Stimulated activated CD8-positive, alpha-beta memory T cell treated with anti-CD3 and anti-CD28 coated beads, Interleukin-4, amount 100 ng/mL, for 24 hours (primary cell): ENCODE measurements at places on chromosomes 7 and 10.

GRCh38 chr7:120833546-120833945, 24.4 kb downstream of the TSPAN12 start:
- no peak for DNase-seq

- no peak for DNase-seq
These were observed 59.9 kb upstream of the ODAD2 start for GRCh38 chr10:28058746-28059145.

DNA sequence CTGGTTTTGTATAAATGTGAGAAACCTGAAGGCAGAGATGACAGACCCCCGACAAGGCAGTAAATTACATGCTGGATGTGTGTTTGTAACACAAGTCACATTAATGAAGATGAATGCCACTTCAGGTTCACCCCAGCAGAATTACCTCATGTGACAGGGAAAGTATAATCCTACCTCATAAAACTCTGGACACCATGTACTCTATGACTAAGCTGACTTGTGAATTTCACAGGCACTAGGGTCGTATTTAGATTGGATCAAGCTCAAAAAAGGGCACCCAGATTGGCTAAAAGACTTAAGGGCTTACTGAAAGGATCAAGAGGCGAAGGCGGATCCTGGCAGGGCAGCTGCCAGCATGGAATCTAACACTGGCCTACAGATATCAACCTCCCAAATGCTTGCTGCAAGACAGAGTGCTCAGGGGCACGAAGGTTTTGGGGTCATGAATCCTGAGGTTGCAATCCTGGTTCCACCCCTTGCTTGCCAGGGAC, 161.4 kb downstream of the PIP4K2A start:
- no peak for DNase-seq

DNA sequence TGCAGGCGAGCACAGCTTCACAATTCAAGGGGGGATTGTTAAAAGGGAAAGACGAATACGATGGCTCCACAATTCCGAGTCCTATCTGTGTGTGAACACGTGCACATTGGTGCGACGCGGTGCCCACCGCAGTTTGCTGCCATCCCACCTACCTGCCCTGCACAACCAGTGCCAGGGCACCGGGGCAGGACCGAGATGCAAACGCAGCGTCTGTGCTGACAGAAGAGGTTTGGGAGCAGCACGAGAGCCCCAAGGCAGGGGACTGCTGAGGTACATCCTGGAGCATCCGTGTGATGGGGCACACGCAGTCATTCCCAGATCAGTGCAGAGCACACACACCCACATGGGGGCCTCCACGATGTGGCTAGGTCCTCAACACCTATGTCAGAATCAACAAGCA, 221.3 kb downstream of the DNAJB6 start:
- no peak for DNase-seq

GRCh38 chr7:47337531-47337930, 244.4 kb downstream of the TNS3 start:
- no peak for DNase-seq

GRCh38 chr7:121024611-121025010, 36.1 kb downstream of the CPED1 start:
- no peak for DNase-seq

GRCh38 chr10:109894516-109894915, 28.8 kb downstream of the XPNPEP1 start:
- DNase-seq = no peak

DNA sequence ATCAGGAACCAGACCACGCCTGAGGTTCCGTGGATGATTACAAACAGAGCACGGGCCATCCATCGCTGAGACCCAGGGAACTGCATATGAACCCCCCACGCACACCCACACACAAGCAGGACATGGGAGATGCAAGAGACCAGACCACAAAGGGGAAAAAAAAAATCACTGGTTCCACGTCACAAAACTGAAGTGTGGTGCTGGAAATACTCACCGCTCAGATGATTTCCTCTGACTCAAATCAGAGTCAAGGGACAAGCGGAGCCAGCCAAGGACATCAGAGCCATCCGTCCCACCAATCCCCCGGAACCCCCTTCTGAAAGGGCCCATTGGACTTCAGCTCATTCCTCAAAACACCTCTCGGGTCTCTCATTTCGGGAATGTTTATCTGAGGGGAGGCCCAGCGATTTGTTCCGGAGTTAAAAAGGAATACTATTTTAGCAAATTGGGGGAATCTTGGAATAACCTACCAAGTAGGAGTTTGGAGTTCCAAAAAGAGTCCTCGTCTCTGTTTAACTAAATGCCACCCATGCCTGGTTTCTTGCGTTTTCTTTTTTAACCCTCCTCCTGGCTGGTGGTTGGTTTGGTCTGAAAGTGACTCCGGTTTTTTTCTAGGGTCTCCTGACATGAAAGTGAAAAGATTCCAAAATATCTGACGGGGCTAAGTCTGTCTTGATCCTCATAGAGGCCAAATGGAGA, 15.0 kb downstream of the SNX8 start:
- peak; percentile 15 for DNase-seq

DNA sequence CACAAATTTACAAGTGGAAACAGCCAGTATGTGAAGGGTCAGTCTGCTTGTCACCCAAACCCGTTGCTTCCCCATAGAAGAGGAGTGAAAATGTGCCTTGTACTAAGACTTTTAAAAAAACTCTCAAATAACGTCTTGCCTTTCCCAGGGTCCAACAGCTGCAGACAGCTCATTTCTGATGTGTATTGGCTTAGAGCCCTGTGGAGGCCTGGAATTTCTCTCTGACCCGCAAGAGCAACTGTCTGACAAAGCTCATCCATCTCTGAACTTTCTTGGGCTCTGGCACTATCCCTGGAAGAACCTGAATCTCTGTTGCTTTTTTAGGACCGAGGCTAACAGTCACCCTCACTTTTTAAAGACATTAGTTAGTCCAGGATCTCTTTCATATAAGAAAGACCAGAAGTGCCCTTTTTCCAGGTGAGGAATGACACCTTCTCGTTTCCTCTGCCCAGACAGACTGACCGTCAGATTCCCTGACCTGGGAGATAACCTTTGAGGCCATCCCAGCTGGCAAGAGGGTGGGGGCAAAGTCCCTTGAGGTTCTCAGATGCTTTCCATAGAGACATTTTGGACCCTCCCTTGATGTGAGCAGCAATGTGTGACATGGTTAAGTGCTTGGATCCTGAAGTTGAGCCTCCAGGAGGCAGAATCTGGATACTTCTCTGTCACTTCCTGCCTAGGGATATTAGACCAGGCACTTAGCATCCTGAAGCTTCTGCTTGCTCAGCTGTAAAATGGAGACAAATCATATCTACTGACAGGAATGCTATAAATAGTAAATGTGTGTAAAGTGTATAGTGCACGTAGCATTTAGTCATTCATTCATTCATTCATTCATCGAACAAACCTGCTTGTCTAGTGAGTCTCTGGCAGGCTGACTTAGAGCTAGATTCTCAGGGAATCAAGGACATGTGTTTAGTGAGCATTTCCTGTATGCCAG, 4.5 kb upstream of the NODAL start:
- no peak for DNase-seq

DNA sequence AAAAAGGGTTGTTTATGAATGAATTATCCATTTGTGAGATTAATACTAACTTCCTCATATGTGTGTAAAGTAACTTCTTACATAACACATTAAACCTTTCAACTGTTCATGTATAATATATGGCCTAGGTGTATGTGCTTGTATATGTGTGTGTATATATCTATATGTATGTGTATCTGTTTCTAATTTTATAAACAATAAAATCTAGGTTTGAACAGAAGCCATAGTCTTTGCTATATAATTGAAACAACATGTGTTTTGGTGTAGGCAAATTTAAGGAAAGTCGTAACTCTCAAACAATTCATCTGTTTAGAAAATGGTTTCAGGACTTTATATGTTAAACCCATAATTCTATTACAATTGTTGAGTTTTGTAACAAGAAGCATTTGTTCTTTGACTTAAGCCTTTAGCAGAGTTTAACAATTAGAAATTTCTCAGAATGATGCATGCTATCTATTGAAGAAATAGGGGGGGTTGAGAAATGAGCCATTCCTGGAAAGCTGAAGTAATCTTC, 103.3 kb downstream of the BBS9 start:
- no peak for DNase-seq

GRCh38 chr10:84054743-84055142, 84.6 kb upstream of the GHITM start:
- no peak for DNase-seq

- no peak for DNase-seq
These were observed 503.0 kb downstream of the KIF20B start for GRCh38 chr10:90204131-90204955.

DNA sequence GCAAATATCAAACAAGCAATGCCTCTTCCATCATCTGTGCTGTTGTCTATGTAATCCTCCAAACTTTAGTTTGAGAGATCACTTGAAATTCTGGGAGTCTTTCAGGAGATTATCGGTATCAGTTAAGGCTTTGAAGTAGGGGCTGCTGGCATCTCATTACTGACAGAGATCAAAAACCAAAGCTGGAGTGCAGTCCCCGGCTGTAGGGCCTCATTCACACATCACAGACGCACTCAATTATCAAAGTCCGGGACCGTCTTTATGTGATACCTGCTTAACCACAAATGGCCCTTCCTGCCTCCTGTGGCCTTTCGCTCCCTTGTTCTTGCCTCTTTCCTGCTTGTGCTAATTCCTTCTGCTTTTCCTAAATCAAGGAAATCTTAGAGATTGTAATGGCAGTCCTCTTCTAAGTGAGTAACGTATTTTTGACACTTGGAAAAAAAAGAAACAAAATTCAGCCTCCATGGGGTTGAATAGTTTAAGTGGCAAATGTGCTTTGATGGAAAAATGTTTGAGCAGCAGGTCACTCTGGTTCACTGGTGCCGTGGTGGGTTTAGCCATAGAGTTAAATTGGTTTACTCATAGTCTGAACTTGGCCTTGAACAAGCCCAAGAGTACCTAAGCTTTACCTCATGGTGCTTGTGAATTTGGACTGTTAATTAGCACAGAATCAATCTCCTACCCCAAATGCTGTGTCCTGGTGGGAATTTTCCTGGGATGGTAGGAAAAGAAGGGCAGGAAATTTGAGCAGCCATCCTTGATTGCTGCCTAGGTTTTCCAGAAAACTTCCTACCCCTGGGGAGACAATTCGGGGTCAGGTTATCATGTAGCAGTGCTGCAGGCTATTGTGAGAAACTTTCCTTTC, 178.9 kb upstream of the LYZL1 start:
- no peak for DNase-seq

DNA sequence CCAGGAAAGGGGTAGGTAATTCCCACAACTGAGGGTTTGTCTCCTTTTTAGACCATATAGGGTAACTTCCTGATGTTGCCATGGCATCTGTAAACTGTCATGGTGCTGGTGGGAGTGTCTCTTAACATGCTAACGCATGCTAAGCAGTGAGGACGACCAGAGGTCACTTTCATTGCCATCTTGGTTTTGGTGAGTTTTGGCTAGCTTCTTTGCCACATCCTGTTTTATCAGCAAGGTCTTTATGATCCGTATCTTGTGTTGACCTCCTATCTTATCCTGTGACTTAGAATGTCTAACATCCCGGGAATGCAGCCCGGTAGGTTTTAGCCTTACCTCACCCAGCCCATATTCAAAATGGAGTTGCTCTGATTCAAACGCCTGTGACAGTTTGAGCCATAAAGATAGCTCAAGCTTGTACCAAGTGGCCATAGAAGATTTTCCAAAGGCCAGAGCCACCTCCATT, 176.0 kb upstream of the NAMPT start:
- no peak for DNase-seq

- no peak for DNase-seq
These were observed 46.4 kb upstream of the RSBN1L start for GRCh38 chr7:77649716-77650349.

DNA sequence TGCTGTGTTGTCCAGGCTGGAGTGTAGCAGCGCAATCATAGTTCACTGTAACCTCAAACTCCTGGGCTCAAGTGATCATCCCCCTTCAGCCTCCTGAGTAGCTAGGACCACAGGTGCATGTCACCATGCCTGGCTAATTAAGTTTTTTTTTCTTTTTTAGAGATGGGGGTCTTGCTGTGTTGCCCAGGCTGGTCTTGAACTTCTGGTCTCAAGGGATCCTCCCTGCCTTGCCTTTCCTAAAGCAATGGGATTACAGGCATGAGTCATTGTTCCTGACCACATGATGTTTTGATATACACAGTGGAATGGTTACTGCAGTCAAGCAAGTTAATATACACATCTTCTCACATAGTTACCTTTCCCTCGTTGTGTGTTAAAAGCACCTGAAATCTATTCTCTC, 140.3 kb downstream of the GPR85 start:
- no peak for DNase-seq

DNA sequence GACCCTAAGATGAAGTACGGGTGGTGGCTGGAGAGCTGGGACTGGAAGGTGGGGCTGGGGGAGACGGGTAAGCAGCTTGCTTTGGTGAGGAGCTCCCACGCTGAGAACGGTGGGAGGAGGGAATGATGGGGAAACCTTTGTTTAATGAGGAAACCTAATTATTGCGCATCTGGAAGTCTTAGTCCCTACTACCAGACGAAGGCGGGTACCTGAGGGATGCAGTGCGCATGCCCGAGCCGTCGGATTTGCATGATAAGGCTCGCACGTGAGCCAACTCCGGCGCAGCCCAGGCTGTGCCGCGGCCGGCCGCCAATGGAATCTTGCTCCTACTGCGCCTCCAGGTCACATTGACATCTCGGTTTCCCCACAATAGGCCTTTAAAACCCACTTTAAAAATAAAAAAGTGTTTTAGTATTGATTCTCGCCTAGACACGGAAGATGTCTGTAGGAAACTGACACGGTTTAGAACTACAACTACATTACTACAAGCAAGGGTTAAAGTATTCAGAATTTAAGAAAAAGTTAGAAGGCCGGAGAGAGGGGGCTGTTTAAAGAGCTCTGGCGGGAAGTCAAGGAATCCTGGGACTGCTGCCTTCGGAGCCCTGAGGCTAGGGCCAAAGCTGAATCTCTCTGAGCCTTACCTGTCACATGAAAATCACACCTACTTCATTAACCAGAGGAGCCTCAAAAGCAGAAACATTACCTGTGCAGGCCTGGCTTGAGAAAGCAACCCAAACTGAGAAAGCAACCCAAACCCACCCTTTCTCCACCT, 12.1 kb upstream of the DLX6 start:
- no peak for DNase-seq

DNA sequence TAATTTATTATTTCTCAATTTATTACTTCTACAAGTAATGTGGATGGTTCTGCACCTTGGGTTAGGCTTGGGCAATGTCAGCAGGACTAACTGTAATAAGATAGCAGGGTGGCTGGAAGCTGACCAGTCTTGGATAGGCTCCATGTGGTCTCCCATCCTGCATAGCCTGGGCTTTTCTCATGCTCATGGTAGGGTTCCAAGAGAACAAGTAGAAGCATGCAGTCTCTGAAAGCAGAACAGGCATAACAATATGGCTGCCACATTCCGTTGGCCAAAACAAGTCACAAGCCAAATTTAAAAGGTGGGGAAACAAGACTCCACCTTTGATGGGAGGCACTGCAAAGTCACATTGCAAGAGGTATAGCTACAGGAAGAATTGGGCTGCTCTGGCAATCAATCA, 98.6 kb upstream of the MDFIC start:
- DNase-seq = no peak

DNA sequence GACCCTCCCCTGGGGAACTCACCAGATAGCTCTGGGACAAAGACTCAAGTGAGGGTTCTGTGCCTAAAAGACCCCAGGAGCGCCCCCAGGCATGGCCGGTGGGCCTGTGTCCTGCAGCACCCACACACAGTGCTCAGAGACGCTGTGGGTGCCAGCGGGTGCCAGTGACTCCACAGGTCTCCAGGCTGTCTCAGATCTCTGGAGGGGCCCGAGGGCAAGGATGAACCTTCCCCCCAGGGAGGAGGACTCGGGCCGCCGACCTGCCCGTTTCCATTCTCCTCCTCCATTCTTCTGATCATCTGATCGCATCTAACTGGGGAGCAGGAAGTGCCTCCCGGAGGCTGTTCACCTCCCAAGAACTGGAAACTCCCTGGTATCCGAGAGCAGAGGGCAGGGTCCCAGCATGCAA, 980 bp downstream of the ADAM8 start:
- no peak for DNase-seq

GRCh38 chr10:3095373-3096139, 28.2 kb downstream of the PFKP start:
- DNase-seq = peak; percentile 34
